ENCODE measurements at places on chromosomes 4 and X. TPM values are rescaled to one million over a fixed set of nuclear protein-coding genes. Genes with fewer than 3 reads are reported as not detected.

DNA sequence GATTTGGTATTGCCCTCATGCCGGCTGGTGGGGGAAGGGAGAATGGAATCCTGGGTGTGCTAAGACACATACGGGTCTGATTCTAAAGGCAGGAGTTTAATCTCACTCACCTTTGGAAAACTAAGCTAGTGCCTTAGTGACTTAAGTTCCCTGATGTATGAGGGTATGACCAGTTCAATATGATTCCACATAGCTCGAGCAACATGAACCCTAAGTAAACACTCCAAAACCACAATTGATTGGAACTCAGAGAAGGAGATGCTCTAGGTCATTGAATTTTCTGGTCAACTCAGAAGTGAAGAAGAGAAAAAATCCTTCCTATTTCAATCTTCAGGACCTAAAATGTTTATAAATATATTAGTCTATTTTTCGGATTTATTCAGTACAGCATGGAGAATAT lies 420.1 kb upstream of the INTU start:
- no peak for DNase-seq

GRCh38 chrX:28625223-28625622 lies 38.0 kb downstream of the IL1RAPL1 start:
- DNase-seq, result no peak

- DNase-seq, result no peak
Observed at GRCh38 chr4:38531141-38531727, 132.8 kb upstream of the KLF3 start.

GRCh38 chr4:78987683-78988082 lies 48.4 kb upstream of the PAQR3 start:
- DNase-seq, result no peak

DNA sequence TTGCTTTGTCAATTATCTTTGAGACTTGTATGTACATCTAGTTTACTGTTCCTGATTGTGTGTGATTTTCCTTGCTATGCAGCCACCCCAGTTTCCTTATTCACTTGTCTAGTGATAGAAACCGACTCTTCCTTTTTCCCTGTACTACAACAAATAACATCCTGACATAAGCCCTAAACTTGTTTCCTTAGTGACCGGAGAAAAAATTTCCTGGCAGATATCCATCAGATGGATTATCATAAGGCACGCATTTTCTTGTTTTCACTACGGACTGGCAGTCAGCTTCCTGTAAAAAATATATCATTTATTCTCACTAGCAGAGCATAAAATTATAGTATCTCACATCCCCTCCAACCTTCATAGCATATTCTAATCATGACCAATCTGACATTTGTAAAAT lies 410.7 kb downstream of the CENPC start:
- no peak for DNase-seq

DNA sequence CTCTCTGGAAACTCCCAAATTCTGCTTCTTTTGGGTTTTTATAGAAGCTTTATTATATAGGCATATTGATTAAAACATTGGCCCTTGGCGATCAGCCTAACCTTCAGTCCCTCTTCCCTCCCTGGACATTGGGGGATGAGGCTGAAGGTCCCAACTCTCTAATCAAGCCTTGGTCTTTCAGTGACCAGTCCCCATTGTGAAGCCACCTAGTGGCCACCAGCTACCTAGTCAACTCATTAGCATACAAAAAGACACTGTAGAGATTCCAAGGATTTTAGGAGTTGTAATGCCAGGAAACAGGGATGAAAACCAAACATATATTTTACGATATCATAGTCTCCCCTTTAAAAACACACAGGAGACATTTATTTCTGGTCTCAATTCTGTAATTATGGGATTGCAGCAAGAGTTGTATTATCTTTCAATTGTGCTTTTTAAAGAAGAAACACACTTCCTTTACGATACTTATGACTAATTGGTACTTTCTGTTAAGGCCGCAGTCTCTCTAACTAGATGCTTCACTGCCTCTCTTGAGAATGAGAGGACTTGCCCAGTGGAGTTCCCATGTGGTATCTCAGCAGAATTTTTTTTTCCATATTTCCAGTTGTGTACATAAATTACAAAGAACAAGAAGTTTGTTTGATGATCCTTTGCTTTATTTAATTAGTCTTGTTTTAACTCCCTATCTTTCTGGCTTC lies 58.2 kb downstream of the WDR17 start:
- DNase-seq, result no peak

DNA sequence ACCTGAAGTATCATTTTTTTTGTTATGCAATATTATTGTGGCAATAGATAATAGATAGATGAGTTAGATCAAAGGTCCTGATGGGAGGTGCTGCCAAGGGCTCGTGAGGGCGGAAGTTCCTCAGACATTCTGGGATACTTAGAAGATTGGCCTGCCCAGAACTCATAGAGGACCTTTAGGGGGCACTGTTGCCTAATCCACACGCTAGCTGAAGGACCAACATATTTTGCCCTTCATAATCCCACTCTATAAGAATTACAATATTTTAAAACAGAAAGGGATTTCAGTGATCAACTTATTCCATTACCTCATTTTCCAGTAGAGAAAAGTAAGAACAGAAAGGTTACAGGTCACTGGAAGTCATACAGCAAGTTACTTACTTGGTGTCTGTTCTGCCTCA lies 22.9 kb upstream of the COX7B2 start:
- no peak for DNase-seq

DNA sequence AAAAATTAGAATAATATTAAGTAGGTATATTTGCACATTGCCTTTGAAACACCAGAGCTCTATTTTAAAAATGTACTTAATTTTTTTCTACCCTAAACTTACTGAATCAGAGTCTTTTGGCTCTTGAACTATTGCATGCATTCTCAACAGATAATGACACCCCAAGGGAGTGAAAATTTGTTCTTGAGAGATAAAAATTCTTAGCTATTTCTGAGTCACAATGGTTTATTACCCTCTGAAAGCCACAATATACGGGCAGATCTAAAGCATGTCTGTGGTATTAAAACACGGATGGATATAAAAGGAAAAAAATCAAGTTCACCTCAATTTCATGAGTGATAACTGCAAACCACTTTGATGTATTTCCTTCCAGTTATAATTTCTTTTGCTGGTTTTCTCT lies 636.3 kb upstream of the FTHL17 start:
- no peak for DNase-seq

DNA sequence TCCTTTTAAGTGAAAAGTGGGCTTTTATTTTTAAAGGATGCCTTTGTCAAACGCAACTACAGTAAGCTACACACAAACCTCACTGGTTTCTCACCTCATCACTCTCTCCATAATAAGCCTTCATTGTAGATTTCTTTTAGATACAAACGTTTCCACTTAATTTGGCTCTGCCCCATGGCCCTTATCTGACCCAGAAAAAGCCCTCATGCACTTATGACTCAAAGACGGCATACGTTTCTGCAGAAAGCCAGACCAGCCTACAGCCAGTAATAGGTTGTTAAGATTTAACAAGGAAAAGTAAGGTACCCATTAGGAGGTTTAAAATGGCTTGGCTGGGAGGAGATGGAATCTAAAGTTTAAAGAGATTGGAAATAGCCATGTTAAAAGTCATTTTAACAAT lies 914.6 kb upstream of the INTU start:
- DNase-seq, result no peak

- DNase-seq, result no peak
Observed at GRCh38 chrX:76555816-76556215, 128.3 kb downstream of the MAGEE1 start.

GRCh38 chr4:80202741-80203553 lies 5.6 kb downstream of the PRDM8 start:
- DNase-seq, result peak; percentile 40

- no peak for DNase-seq
Observed at GRCh38 chr4:188387179-188387791, 248.0 kb downstream of the TRIML1 start.

- DNase-seq, result no peak
Observed at GRCh38 chrX:107849747-107850421, 24.2 kb downstream of the MID2 start.

- peak; percentile 37 for DNase-seq
Observed at GRCh38 chr4:49032440-49033161, 46.5 kb downstream of the CWH43 start.

GRCh38 chr4:15958562-15958961 lies 4.4 kb downstream of the FGFBP2 start:
- DNase-seq, result no peak

GRCh38 chrX:123993326-123993725 lies 31.8 kb downstream of the STAG2 start:
- DNase-seq, result no peak

DNA sequence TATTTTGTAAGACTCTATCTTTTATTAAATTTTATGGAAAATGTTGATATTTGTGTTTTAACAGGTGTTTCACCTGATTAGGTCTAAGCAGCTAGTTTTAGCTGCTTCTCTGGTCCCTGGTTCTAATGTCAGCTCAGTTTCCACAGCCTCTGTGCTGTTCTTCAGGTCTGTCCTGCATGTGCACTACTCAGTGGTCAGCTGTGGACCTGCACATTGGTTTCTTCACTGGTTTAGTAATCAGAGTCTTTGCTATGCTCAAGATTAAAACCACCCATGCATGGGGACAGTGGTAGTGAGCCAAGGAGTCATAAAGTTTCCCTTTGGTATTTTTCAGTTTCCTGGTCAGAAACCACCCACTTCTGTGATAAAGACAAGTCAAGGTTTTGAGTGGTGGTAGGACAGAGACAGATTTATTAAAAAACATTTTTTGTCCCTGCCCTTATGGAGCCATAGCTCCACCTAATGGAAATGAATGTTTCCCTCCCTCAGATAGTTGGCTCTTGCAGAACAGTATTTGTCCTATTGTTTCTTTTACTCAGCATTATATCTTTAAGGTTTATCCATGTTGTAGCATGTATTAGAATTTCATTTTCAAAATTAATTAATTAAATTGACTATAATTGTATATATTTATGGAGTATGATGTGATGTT lies 36.8 kb upstream of the VBP1 start:
- no peak for DNase-seq

DNA sequence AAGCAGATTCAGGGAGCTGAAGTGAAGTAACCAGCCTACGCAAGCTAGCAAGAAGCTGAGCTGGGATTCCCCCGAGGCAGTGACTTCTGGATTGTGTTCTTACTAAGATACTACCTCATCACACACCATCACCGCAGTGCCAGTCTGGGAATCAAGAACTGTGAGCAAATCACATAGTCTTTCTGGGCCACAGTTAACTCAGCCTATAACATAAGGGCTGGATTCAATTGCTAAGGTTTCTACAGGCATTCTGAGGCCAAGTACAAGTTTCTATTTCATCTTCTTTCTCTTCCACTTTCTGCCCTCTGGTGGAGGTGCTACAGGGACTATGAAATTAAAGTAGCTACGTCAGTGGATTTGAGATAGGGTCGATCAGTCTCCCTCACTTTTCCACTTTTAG lies 1.4 kb upstream of the CORIN start:
- no peak for DNase-seq

DNA sequence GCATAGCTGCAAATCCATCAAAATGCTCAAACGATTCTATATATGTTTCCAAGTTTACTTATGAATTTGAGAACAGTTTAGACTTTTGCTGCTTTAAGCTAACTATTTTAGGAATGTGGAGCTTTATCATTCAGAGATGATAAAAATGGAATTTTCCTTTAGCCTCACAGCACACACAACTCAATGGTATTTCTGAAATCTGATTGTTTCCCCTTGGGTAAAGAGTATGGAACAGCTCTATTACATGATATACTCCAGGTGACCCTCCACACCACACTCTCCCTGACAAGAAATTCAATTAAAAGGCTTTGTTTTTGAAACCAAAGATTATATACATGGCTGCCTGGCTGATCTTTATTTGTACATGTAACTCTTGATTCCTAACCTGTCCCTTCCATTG lies 120.0 kb downstream of the LUZP4 start:
- no peak for DNase-seq

GRCh38 chrX:124239911-124240310 lies 92.5 kb upstream of the TEX13D start:
- no peak for DNase-seq

DNA sequence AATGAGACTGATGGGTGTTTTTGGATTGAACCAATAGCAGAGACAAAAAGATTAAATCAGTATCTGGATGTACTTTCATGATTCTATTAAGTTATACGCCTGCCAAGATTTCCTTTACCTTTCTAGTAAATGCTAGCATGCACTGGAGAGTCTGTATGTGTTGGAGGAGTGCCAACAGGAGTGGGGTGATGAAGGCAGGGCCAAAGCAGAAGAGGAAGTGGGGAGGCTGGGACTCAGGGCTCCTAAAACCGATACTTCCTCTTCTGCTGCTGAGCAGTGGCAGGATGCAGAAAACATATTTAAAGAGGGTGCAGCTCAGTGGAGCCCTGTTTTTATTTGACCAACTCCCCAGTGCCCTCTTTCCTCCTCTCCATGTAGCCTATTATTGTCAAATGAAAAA lies 5.6 kb downstream of the CYSLTR1 start:
- no peak for DNase-seq

GRCh38 chr4:152044331-152045036 lies 283.7 kb upstream of the GATB start:
- no peak for DNase-seq

GRCh38 chrX:145773006-145773405 lies 44.6 kb upstream of the SLITRK2 start:
- no peak for DNase-seq

- no peak for DNase-seq
Observed at GRCh38 chrX:149312988-149313387, 192.1 kb downstream of the IDS start.

DNA sequence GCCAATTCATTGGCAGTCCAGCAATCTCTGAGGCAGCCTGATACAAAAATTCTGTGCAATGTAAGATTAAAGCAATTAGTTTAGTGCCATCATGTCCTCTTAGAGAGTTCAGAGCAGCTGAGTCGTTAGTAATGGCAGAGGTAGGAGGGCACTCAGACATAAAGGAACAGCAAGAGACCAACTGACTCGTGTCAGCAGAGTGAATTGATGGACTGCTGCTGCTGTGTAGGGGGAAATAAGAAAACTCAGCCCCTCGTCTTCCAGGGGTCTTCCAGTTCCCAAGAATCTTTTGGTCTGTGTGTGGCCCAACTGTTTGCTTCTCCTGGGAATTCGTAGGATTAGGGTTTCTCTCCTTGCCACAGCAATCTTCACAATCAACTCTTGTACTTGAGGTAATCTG lies 100.9 kb downstream of the TTC29 start:
- DNase-seq, result no peak

- DNase-seq, result no peak
Observed at GRCh38 chrX:133726211-133726630, 259.2 kb downstream of the GPC3 start.

DNA sequence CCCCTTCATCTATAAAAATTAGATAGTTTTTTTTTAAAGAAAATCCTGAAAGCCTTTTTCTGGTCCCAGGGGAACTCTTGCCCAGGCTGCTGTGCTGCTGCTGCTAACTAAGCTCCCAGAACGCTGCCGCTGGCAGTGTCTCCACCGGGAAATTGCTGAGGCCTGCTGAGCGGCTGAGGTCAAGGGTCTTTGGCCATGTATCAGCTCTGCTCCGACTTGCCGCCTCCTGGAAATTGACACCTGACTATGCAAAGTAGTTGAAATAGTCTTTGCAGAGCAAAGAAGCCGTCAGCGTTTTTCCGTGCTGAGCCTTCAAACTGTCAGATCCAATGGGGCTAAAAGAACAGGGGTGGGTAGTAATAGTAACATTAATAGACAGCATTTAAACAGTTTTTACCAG lies 839 bp downstream of the QDPR start:
- peak; percentile 48 for DNase-seq

The MAGEA2B gene
- total RNA-seq, result not detected

The AASDH gene
- 11.0 TPM for total RNA-seq

The ZMAT1 gene
- 9.4 TPM for total RNA-seq

The STOX2 gene
- 6.4 TPM for total RNA-seq

The LRP2BP gene
- total RNA-seq, result 2.0 TPM

The CDS1 gene
- 7.8 TPM for total RNA-seq

The CXCL3 gene
- total RNA-seq, result 17.5 TPM

The BST1 gene
- 8.1 TPM for total RNA-seq

All from ovary (tissue), 10 donors.